NCI-H1436 (cell line): ENCODE measurements at places on chromosomes 6 and 20.

DNA sequence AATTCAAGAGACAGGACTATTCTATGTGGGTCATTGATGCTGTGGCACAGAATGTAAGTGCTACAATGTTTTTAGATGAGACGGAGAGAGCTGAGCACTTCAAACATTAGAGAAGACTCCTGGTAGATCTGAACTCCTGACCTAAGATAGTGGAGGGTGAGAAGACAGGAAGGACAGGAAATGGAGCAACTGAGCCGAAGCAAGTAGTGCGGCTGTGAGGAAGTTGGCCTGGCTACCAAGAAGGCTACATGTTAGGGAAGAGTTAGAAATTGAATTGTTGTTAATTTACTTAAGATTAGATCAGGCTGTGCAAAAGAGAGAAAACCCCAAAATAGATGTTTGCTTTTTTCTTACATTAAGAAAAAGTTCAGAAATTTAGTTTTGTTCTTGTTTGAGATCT is 14.4 kb upstream of the MLIP start:
- DNase-seq, result no peak

- no peak for DNase-seq
Observed at GRCh38 chr6:162770136-162770535, 42.4 kb downstream of the PACRG start.

- no peak for DNase-seq
Observed at GRCh38 chr20:40630099-40630498, 58.9 kb downstream of the MAFB start.

DNA sequence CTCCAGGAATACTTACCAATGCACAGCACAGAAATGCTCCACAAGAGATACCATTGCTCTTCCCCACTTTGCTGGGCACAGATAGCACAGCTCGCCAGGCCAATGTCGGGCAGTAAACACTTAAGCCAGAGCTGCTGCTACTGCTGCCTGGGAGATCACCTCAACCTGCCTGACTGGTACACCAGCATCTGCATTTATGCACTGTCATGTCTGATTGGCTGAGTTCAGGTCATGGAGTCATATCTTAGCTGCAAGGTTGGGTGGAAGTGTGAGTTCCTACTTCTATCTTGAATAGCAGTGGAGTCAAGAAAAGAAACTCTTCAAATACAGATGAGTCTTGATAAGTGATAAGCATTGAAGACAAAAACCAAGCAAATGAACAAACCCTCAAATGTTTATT is 10.9 kb upstream of the ADGRF4 start:
- DNase-seq, result no peak

DNA sequence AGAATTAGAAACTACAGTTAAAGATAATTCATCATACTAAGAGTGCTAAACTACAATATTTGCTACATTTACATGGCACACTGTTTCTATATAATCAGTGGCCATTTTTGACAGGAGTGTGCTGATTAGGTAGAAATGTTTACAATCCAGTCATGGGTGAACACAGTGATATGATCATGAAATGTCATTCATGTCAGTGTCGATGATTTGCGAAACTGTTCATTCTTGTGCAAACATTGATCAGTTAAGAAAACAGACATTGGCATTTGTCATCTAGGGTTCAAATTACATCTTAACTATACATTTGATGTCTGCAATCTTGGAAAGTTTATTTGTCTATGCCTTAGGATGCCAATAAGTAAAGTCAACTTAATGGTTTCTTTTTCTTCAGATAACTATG is 474.9 kb downstream of the DOK5 start:
- DNase-seq, result no peak

- DNase-seq, result no peak
Observed at GRCh38 chr20:1472556-1473245, 6.1 kb upstream of the NSFL1C start.

GRCh38 chr6:6131492-6132109 is 124.9 kb upstream of the NRN1 start:
- DNase-seq, result peak; percentile 4

DNA sequence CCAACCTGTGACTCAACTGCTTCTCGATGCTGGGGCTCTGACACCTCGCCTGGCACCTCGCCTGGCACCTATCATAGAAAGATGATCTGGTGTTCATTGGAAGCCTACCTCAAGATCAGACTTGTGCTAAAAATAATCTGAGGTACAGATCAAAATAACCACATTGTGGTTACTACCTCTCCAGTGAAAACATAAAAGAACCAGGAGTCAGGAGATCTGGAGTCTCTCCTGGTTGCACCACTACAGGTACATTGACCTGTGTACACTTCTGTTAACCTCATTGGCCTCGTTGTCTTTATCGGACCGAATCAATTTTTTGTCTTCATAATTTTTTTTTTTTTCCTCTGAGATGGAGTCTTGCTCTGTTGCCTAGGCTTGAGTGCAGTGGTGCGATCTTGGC is 695.9 kb downstream of the HDGFL1 start:
- DNase-seq, result no peak

DNA sequence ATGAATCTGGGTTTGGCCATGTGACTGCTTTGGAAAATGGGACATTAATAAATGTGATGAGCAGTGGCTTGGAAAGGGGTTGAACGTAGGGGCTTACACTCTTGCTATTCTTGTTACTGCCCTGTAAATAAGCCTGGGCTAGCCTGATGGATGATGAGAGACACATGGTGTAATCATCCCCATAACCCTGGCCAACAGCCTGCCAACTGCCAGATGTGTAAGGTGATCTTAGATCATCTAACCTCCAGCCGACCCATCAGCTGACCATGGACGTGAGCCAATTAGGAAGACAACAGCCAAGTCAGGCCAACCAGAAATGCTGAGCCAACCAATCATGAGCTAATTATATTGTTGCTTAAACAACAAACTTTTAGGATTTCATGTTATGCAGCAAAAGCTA is 25.2 kb downstream of the FBXO30 start:
- no peak for DNase-seq

- DNase-seq, result no peak
Observed at GRCh38 chr6:106381881-106382280, 21.4 kb downstream of the CRYBG1 start.

- DNase-seq, result no peak
Observed at GRCh38 chr6:76707630-76708029, 635.2 kb upstream of the IMPG1 start.

GRCh38 chr20:63697868-63698545 is 1.6 kb downstream of the TNFRSF6B start:
- no peak for DNase-seq

DNA sequence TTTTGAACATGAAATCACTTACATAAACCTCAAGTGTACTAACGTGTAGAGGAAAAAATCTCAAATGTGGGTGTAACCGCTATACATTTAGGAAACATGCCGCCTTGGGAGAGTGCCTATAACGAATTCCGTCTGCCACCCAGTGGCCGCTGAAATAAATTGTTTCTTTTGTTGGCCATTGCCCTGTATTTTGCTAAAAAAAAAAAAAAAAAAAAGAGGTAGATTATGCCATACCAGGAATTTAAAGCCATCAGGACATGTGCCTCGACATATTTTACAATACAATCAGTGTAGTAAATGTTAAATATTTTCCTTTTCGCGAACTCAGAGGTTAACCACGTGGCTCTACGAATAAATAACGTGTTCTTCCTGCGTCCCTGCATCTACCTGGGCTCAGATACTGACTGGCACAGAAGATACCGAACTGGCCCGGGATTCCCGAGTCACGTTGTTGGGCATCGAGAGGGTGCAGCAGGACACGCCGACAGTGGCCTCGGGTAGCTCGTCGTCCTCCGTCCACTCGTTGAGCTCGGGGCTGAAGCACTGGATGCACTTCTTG is 14.3 kb downstream of the KLHL31 start:
- peak; percentile 13 for DNase-seq

DNA sequence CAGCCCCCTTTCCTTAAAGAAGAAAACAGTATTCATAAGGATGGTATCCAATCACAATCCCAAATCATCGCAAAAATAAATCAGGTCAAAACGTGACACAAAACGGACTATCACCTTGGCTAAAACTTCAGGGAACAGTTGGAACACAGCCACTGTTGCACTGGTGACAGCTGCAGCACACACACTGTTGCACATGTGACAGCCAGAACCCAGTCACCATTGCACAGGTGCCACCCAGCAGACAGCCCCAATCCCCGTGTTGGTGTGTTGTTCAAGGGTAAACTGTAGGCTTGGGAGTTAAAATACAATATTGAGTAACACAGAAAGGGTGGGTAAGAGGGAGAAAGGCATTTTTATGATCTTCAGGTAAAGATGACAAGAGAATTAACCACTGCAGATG is 15.8 kb downstream of the PSMB1 start:
- no peak for DNase-seq

- no peak for DNase-seq
Observed at GRCh38 chr6:98454809-98455322, 379.5 kb upstream of the POU3F2 start.

- no peak for DNase-seq
Observed at GRCh38 chr6:143967706-143968376, 40.2 kb downstream of the PLAGL1 start.

GRCh38 chr6:167703781-167704180 is 122.9 kb upstream of the AFDN start:
- no peak for DNase-seq

DNA sequence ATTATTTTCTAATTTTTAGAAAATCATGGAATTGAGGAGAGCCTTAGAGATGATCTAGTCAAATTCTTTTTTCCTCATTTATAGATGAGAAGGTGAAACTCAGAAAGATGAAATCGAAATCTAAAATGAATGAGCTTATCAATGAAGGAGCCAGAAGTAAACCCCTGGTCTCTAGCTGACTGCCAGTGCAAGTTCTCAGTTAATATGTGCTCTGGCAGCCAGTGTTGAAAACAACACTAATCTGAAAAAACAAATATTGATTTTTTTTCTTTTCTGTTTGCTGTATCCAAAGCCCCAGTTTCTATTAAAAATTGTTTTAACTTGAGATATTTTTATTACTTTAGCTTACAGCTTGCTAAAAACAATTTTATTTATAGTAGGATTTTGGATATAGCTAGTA is 21.5 kb upstream of the PBOV1 start:
- DNase-seq, result no peak

DNA sequence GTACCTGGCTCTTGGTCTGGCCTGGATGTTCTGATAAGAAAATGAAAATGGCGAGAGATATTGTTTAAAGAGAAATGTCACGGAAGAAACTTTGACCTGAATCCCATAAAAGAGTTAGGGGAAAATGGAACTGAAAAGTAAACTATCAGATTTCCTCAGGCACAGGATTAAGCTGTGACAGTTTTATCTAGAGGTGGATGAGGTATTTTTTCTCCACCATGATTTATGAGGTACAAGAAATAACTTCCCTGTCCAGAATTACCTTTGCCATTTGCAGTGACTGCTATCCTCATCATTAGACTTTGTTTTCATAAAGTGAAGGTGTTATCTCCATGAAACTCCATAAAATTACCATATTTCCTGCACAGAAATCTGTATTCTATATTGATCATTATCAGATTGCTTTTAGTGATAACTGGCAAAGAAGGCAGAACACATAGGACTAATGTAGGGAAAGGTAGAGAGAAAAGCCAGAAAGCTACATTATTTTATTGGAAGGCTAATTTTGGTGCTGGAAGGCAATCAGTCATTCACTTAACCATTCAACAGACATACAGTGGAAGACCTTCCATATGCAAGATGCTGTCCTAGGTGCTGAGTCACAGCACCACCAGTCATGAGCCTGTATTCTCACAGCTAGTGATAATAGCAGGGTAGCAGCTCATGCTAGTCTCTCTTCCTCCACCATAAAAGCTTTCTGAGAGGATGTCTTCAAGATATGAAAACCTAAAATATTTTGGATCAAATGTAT is 427.3 kb upstream of the CITED2 start:
- DNase-seq, result no peak

GRCh38 chr20:56173438-56173837 is 75.1 kb upstream of the MC3R start:
- no peak for DNase-seq

DNA sequence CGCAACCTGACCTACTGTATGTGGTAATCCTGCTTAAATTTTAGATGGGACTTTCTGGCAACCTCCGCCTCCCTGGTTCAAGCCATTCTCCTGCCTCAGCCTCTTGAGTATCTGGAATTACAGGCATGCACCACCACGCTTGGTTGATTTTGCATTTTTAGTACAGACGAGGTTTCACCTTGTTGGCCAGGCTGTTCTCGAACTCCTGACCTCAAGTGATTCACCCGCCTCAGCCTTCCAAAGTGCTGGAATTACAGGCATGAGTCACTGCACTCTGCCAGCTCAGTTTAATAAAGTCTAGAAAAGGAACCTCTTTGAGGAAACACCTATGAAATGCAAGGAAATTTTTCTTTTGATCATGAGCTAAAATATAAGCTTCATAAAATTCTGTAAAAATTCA is 9.0 kb upstream of the PLCB4 start:
- DNase-seq, result no peak

GRCh38 chr6:9675122-9675521 is 739.8 kb downstream of the TFAP2A start:
- no peak for DNase-seq

GRCh38 chr6:132758689-132759088 is 985 bp upstream of the VNN2 start:
- no peak for DNase-seq

- DNase-seq, result no peak
Observed at GRCh38 chr6:114042267-114043016, 71.5 kb upstream of the HDAC2 start.

- DNase-seq, result no peak
Observed at GRCh38 chr6:140548366-140548765, 1173.9 kb upstream of the CITED2 start.

DNA sequence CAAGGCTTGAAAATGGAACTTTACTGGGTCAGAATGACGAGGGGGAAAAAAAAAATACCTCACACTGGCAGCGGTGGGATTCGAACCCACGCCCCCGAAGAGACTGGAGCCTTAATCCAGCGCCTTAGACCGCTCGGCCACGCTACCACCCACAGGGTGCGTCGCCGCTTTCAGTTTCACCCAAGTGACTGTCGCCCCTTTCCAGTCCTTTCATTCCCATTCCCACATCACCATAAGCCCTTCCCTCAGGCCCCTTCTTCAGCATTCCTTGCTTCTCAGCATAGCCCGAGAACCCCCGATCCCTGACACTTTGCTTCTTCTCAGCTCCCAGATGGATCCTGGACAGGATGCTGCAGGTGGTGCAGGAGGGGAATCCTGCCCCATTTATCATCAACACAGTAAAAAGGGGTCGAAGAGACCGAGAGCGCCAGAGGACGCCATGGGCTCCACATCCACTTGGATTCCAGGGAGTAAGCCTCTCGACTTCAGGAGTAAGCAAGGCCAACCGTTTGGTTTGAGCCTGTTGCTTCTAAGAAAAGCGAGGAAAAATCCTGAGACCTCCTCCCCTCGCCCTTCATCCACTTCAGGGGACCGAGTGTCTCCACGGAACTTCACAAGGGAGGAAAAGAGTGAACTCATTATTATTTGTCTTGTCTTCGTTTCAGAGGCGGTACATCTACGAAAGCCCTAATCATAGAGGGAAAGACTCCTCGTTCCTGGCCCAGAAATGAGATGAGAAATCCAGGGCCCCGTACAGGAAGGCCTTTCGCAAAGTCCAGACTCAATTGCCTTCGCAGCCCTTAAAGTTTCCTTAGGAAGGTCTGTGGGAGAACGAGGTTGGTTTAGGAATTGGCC is 20.0 kb upstream of the TRIM27 start:
- peak; percentile 22 for DNase-seq
